Large intestine (tissue), 12 donors: ENCODE measurements at places on chromosomes 13 and 19. TPM values are rescaled to one million over a fixed set of nuclear protein-coding genes. Genes with fewer than 3 reads are reported as not detected.

CYP2A7 gene
- polyA plus RNA-seq, result 0.04 TPM

KIR2DL1 gene
- 0.27 TPM for polyA plus RNA-seq

PTOV1 gene
- 153 TPM for polyA plus RNA-seq

CYP2A13 gene
- not detected for polyA plus RNA-seq

CBARP gene
- polyA plus RNA-seq, result 2.0 TPM

BAX gene
- 129 TPM for polyA plus RNA-seq

DPF1 gene
- polyA plus RNA-seq, result 1.8 TPM

APOC1 gene
- polyA plus RNA-seq, result 11.3 TPM

RFPL4AL1 gene
- not detected for polyA plus RNA-seq

CGB1 gene
- not detected for polyA plus RNA-seq

SULT2A1 gene
- 190 TPM for polyA plus RNA-seq

KASH5 gene
- not detected for polyA plus RNA-seq

IGFL1 gene
- not detected for polyA plus RNA-seq

GGN gene
- polyA plus RNA-seq, result 4.4 TPM

CEACAM7 gene
- 0.09 TPM for polyA plus RNA-seq

ZNF471 gene
- 11.7 TPM for polyA plus RNA-seq

KLK12 gene
- 2.4 TPM for polyA plus RNA-seq

NLRP13 gene
- polyA plus RNA-seq, result not detected

ZNF565 gene
- polyA plus RNA-seq, result 5.3 TPM

CRB3 gene
- 41.7 TPM for polyA plus RNA-seq

ZNF559 gene
- 9.7 TPM for polyA plus RNA-seq

CEACAM19 gene
- 59.5 TPM for polyA plus RNA-seq

ZNF763 gene
- 4.4 TPM for polyA plus RNA-seq

IGFLR1 gene
- polyA plus RNA-seq, result 3.8 TPM

TEX29 gene
- 0.22 TPM for polyA plus RNA-seq

ZNF561 gene
- 39.6 TPM for polyA plus RNA-seq

ZNF653 gene
- 8.7 TPM for polyA plus RNA-seq

PPFIA3 gene
- 5.9 TPM for polyA plus RNA-seq

BRCA2 gene
- 3.4 TPM for polyA plus RNA-seq

KHSRP gene
- 238 TPM for polyA plus RNA-seq

SLITRK5 gene
- polyA plus RNA-seq, result 0.43 TPM

CYP4F11 gene
- polyA plus RNA-seq, result 0.18 TPM

KCTD12 gene
- polyA plus RNA-seq, result 101 TPM

FGF14 gene
- polyA plus RNA-seq, result 2.1 TPM

CC2D1A gene
- 42.2 TPM for polyA plus RNA-seq

ACP5 gene
- 118 TPM for polyA plus RNA-seq

GADD45GIP1 gene
- 30.5 TPM for polyA plus RNA-seq

RNF17 gene
- not detected for polyA plus RNA-seq

FTL gene
- polyA plus RNA-seq, result 6,937 TPM
